ENCODE measurements at places on chromosomes 1 and 21. TPM values are rescaled to one million over a fixed set of nuclear protein-coding genes. Genes with fewer than 3 reads are reported as not detected.

SPTA1 gene
- 0.07 TPM for polyA plus RNA-seq

FCRL1 gene
- polyA plus RNA-seq: not detected

WDR64 gene
- not detected for polyA plus RNA-seq

PDZK1IP1 gene
- polyA plus RNA-seq: not detected

SZT2 gene
- polyA plus RNA-seq: 8.5 TPM

All from fibroblast of lung (primary cell).